NCI-H2081 treated with DMSO at 0.1 percent for 48 hours (cell line): ENCODE measurements at places on chromosomes 7 and 10.

GRCh38 chr7:116024826-116025809 is 5.4 kb downstream of the TFEC start:
- no peak for DNase-seq

DNA sequence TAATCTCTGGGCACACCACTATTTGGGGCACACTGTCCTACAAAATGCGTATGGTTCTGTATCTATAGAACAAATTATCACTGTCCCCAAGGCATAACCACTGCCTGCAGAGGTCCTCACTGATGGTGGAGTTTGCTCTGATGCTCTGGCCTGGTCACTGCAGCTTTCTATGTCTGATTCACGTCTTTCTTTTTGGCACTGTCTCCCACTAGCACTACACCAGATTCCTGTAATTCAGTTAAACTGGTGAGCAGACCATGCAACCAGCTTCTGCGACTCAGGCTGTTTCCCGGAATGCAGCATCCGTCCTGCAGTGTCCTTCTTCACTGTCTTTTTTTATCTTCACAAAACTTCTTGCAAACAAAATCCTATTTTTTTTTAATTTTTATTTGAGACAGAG is 112.8 kb downstream of the KLF6 start:
- no peak for DNase-seq

DNA sequence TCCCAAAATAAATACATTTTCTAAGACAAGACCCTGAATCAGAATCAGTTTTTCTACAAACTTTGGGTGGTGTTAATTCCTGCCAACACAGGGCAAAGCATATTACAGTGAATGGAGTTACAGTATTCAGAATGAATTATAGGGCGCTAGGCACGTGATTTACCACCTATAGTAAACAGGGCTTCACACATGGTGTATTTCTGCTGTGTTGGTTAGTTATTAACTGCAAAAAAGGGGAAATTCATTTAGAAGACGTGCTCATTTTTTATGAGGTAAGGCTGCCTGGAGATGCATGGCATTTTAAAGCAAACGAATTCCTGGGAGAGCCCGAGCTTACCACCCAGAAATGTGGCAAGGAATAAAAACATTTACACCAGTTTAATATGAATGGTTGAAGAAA is 393.8 kb downstream of the LRMDA start:
- no peak for DNase-seq

GRCh38 chr10:93752761-93753160 is 5.0 kb upstream of the LGI1 start:
- DNase-seq = no peak

GRCh38 chr10:117242463-117242832 is 1.5 kb downstream of the SLC18A2 start:
- no peak for DNase-seq

DNA sequence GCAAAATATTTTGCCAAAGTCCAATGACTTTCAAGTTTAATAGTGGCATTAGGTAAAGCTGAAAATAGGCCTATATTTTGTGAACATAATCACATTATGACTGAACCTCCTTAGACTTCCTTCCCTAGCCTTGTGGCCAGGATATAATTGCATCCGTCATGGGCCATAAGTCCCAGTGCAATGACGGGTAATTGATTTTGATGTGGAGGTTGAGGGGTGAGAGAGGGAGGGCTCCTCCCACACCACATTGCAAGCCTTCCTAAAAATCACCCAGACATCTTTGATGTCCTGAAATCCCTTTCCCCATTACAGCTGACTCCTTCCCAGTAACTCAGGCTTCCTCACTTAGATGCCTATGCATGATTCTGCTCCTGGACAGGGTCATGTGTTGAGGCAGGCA is 25.6 kb downstream of the TAS2R41 start:
- no peak for DNase-seq

DNA sequence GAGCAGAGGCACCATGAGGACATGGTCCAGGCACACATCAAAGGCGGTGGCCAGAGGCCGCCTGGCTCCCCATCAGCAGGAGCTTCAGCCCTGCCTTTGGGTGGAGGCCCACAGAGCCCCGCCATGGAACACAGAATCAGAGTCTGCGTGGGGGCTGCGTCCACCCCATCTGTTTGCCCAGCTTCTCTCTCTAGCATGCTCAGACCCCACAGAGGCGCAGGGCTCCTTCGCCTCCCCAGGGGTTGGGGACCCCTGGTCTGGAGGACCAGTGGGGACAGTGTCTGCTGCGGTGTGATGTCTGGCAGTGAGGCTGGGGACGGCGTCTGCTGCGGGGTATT is 321.9 kb downstream of the PTPRN2 start:
- DNase-seq = no peak

DNA sequence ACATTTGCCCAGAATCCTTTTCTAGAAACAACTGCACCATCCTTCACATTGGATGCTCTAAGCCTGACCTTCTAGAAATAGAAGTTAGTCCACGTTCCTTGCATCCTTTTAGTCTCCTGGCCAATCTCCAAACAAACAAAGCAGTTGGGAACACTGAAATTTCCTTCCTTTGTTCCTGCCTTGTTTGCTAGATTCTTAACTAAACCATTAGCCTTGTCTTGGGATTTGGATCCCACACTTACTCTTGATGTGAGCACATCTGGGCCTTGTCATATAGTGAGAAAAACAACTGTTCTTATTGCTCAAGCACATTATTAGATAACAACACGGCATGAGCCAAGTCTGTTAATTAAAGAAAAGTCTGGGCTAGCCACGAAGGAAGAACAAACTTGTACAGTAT is 319.3 kb upstream of the GHITM start:
- DNase-seq = no peak

- DNase-seq = no peak
These were observed 578 bp downstream of the HTRA1 start for GRCh38 chr10:122461729-122462532.

GRCh38 chr10:94129393-94130130 is 135.8 kb downstream of the PLCE1 start:
- no peak for DNase-seq

- no peak for DNase-seq
These were observed 745 bp downstream of the DAGLB start for GRCh38 chr7:6446838-6447580.

DNA sequence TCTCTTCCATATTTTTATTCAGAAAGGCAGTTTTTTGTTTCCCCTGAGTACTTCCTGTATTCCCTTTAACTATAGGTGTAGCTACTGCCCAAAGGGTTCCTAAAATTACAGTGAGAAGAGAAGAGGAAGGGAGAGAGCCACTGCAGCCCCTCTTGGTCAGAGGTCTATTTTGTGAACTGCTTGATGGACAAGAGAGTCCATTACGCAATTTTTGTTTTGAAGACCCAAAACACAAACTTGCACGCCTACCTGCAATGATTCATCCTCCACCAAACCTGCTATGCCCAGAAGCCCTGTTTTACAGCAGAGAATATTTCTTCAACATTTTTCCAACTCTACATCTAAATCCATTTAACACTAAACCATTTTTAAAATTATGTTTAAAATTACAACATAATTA is 75.1 kb downstream of the PDE1C start:
- no peak for DNase-seq

GRCh38 chr10:44013981-44014380 is 365.3 kb upstream of the ZNF32 start:
- DNase-seq = no peak

- DNase-seq = no peak
These were observed 115.5 kb upstream of the STK17A start for GRCh38 chr7:43467406-43467805.

DNA sequence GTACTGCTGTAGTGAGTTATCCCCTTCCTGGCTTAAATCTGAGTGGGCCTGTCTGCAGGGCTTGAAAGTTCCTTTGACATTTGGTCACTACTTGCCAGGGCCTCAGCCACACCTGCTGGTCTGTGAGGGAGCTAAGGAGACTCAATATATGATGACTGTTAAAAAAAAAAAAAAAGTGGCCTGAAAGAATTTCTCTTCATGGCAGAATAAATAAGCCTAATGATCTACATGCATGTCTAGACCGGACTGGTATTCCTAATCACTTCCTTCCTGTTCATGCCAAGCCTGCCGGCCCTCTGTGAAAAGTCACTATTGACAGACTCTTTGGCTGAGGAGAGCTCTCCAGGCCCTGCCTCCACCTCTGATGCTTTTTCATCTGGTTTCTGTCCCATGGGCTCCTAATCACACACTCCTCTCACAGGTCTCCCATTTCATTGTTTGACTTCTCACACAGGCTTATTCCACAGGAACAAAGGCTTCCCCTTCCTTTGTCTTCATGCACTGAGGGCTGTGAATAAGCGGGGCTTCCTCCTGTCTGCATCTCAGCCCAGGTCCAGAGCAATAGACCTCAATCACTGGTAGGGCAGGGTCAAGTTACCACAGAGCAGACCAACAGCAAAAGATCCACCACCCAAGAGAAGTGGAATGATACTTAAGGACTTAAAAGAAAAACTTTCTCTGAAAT is 99.1 kb upstream of the SEC61G start:
- no peak for DNase-seq

DNA sequence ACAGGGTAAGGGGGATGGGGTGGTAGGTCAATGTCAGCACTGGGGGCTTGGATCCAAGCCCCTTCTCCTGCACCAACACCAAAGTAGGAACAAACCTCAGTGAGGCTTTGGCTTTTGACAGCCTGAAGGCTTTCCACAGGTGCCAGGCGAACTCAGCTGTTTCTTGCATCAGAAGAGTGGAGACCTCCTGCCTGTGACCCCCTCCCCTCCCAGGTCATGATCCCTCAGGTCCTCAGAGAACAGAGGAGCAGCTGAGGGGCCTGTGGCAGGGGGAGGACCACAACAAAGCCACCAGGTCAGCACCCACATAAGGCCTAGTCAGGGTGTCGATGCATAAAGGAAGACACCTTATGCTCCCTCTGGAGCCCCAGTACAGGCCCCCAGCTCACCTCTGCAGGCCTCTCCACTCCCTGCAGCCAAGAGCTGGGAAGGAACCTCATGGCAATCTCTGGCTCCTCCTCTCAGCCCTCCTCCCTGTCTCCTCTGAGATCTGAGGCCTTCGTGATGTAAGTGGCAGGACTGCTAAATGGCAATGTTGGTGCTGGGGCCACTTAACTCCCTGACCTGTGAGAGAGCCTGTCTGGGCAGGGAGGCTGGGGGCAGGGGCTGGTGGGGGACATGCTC is 19.1 kb upstream of the PRRT4 start:
- DNase-seq = no peak

- no peak for DNase-seq
These were observed 79.3 kb downstream of the CSTF2T start for GRCh38 chr10:51620131-51620530.

DNA sequence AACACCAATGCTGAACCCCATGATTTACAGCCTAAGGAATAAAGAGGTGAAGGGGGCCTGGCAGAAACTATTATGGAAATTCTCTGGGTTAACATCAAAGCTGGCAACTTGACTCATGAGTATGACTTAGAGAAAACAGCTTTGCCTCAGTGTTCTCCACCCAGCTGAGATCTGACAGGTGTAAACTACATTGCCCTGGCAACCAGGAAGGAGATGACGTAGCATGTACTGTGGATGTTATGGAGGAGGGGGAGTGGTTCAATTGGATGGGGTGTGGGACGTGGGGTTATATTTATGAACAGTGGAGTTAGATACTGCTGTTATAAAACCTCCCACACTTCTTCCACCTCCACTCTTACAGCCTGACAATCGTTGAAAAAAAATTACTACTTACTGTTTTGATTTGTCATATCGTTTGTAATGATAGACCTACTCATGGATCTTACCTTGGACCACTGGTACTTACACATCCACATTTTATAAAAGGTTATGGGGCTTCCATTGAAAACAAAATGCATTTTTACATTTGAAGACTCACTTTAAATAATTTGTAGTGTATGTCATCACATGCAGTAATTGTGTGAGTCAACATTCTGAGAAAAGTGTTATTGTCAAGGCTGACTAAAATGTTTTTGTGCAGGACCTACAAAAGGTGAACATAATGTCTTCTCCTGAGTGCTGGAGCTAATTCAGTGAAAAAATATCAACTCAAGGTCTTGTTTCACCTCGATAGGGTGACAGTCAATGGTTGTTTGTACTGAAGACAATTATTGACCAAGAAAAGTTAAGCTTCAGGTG is 6.4 kb downstream of the OR2F1 start:
- no peak for DNase-seq

- DNase-seq = no peak
These were observed 28.0 kb downstream of the NUDT1 start for GRCh38 chr7:2269991-2270460.

DNA sequence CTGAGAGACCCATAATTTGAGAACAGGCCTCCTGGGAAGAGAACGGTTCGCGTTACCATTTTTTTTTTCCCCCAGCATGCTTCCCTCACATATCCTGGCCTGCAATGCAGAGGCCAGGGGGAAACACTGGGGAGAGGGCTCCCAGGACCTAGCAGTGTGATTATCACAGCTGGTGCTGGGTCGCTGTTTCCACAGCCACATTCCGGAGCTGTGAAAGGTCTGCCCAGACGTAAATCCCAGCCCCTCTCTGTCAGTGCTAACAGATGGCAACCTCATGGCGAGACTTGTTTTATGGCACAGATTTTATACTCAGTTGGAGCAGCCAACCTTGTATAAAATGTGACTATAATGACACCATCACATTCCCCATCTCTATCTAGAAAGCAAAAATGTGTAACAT is 150.5 kb downstream of the PLXDC2 start:
- DNase-seq = no peak

- no peak for DNase-seq
These were observed 20.0 kb downstream of the KCNH2 start for GRCh38 chr7:150958062-150958552.

GRCh38 chr10:119541459-119542356 is 811 bp downstream of the RGS10 start:
- no peak for DNase-seq

DNA sequence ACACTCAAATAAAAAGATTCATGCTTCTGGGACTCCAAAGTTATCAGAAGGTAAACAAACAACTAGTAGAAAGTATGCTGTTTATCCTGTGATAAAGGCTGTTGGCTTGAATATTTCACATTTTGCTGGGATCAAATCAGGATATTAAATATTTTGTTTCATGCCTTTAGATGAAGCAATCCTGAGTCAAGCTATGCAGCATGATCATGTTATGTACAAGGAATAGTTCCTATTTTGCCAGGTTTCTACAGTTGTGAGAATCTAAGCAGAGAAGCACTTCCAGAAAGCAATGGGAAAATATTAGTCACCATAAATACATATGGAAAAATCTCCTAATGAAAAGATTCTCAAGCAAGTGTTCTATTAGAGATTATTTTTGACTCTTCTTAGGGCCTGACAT is 262.8 kb upstream of the PCDH15 start:
- no peak for DNase-seq

DNA sequence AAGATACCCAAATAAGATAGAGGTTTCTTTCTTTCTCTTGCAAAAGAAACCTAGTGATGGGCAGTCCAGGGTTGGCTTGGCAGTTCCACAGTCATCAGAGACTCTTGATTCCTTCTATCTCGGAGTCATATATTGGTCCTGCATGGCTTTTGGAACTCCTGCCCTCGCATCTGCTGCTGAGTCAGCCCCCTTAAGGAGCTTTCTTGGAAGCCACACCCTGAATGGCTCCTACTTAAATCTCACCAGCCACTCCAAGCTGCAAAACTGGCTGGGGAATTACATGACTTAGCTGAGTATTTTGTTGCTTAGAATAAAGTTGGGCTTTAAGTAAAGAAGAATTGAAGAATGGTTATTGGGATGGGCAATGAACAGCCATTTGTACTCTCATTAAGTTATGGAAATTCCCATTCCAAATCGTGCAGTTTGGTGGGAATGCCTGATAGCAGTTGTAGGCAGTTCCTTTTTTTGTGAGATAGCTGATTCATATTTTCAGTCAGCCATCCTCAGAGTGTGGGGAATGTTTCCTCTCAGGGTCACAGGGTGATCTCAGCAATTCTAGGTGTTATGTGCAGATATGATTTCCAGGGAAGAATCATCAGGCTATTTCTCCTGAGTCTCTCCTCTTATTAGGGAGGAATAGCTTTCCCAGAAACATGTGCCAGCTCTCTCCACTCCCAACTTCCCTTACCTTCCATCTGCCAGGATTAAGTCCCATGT is 209.9 kb downstream of the BBS9 start:
- DNase-seq = no peak
